D341Med (cell line): ENCODE measurements at places on chromosomes 12 and 14.
A peak's percentile ranks its signal among the peaks of the same experiment; 100 is the strongest.

DNA sequence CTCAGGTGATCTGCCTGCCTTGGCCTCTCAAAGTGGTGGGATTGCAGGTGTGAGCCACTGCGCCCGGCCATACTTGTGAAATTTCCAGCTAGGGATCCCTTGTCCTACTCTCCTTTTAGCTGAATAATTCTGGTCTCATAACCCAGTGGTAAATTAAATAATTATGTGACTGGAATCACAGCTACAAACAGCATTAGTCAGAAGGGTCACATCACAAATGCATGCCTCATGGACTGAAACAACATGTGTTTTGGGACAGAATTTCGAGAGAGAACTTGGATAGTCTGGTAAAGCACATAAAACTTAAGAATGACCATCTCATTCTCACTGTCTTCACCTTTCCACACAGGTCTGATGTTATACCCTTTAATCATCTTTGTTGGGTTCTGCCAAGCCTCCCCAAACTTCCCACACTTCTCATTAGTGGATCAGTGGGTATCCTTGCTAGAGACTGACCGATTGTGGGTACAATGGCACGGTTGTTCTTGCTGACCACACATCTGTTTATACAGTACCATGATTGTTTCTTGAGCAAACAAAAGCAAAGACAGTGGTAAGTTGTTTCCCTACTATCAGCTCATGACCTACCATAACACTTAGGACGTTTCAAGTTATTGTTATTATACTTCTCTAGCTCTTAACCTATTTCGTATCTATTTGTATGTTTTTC lies 5.1 kb downstream of the GPRC5D start:
- no peak for DNase-seq

GRCh38 chr12:75969768-75970167 lies 61.8 kb downstream of the PHLDA1 start:
- no peak for DNase-seq

DNA sequence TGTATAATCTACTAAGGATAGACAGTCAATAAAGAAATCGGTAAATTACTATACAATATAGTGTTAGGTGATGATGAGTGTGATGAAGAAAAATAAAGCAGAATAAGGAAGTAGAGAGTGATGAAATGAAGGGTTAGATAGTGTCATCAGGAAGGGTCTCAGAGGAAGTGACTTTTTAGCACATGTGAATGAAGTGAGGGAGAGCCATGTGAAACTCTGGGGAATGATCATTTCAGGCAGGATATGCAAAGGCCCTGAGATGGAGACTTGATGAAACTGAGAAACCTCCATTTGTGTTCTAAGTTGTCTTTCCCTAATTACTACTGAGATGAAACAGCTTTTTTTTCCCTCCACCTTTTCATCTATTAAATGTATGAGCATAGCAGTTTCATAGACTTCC lies 19.4 kb upstream of the GNPTAB start:
- no peak for DNase-seq

GRCh38 chr14:62734831-62735230 lies 310.4 kb downstream of the KCNH5 start:
- DNase-seq: no peak

DNA sequence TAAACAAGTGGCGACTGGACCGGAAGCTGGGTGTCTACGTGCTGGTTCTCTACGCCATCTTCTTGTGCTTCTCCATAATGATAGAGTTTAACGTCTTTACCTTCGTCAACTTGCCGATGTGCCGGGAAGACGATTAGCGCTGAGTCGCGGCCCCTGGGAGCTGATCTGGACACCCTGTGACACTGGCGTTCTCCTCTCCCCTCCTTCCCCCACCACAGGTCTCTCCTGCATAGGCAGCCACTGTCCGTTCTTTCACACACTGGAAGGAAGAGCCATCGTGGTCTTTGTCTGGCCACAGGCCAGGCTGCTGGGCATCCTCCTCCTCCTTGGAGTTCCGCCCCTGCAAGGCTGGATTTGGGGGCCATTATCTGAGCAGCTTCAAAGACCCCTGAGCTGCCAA lies 20.1 kb upstream of the RIN3 start:
- DNase-seq: no peak

DNA sequence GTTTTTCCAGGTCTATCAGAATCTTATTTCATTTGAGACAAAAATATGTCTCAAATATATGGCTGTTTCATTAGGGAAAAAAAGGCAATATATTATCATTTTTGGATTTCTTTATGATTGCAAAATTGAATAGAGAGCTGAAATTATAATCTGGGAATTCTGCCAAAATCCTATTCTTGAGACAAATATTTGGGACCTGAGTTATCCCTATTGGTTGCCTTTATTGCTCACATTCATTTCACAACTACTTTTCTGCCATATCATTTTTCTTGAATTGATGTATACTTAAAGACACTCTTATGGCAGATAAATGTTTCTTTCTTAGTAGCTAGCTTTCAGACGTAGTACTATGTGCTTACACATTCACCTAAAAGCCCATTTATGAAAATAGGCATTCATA lies 241.6 kb upstream of the NOVA1 start:
- DNase-seq: no peak

- DNase-seq: no peak
Measured at GRCh38 chr12:6226002-6226678, 25.9 kb downstream of the CD9 start.

GRCh38 chr12:108802101-108802961 lies 55.1 kb downstream of the SSH1 start:
- DNase-seq: no peak

DNA sequence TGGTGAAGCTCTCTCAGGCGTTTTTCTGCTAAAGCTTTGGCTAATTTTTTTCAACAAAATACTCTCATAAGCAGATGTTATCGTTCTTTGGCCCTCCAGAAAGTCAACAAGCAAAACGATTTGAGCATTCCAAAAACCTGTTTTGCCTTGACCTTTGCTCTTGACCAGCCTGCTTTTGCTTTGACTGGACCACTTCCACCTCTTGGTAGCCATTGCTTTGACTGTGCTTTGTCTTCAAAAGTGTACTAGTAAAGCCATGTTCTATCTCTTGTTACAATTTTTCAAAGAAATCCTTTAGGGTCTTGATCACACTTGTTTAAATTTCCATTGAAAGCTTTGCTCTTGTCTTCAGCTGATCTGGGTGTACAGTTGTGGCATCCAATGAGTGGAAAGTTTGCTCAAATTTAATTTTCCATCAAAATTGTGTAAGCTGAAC lies 10.7 kb upstream of the ARID4A start:
- no peak for DNase-seq

GRCh38 chr12:30988086-30988485 lies 61.5 kb downstream of the TSPAN11 start:
- DNase-seq: no peak

DNA sequence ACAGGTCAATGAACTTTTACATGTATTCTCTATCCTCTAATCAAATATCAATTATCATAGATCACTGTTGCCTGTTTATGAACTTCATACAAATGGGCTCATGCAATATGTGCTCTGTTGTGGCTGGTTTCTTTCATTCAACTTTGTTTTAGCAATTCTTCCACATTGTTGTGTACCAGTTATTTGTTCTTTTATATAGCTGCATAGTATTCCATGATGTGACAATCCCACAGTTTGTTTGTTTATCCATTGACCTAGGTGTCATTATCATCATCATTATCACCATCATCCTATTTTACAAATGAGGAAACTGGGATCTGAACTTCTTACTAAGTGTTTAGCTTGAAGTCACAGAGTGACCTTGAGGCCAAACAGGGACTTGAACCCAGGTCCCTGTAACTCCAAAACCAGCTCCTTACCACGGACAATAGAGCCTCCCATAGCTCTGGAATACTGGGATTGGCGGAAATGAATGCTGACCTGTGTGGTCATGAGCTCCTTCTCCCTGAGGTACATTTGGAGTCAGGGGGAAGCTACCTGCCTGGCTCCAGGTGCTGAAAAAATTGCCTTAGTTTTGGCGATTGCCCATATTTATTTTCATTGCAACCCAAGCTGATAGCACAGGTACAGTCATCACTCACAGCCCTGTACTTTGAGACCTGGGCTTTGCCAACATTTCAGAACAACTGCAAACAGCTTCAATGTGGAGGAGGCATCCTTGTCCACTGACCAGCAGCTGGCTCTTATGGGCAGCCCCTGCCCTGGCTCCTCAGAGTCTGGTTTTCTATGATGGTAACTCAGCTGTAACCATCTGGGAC lies 9.2 kb downstream of the ZFP36L1 start:
- DNase-seq: peak; percentile 2

- DNase-seq: no peak
Measured at GRCh38 chr12:106851306-106851705, 76.8 kb downstream of the RIC8B start.

DNA sequence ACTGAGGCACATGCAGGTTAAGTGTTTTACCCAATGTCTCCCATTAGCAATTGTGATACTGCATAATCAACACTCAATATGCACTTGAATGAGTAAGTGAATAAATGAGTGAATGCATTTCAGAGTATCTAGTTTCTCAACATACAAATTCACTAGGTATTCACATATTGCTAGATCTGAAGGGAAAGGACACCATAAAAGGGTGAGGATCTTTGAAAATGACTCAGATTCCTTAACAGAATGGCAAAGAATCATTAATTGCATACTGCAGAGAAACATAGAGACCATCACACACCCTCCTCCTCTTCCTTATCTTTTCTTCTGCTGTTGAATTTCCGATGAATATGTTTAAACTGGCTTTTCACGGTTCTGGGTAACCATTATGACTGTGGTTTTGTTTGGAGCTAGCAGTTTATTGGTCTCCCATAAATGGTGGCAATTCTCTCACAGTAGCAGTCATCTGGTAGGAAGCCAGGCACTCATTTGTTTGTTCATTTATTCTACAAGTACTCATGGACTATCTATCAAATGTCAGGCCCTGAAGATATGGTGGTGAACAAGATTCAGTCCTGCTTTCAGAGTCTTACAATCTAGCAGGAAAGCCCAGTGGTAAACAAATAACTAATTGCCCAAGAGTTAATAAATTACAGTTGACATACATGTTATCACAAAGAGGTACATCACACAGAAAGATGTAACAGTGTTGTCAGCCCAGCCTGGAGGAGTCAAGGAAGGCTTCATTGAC lies 70.2 kb downstream of the LLPH start:
- DNase-seq: no peak

GRCh38 chr14:37565550-37565949 lies 29.5 kb downstream of the FOXA1 start:
- peak; percentile 15 for DNase-seq

DNA sequence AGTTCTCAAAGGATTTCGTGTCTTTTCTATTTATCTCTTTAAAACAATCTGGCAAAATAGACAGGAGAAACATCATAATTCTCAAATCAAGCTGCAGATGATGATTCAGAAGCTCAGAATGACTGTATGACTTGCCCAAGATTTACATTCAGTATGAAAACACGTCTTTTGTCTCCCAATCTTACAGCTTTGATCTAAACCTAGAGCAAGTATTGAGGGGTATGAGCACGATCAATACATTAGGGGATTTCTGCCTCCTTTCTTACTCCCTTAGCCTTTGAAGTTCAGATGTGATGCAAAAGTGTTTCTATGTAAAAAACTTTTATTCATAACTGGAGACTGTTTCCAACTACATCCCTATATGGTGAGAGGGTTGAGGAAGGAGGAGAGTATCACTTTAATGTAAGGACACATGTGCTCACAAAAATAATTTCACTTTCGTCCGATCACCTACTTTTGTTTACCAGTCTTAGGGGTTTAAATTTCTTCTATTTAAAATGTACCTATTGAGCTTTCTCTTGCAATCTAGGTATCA lies 454.8 kb downstream of the TMTC2 start:
- no peak for DNase-seq

DNA sequence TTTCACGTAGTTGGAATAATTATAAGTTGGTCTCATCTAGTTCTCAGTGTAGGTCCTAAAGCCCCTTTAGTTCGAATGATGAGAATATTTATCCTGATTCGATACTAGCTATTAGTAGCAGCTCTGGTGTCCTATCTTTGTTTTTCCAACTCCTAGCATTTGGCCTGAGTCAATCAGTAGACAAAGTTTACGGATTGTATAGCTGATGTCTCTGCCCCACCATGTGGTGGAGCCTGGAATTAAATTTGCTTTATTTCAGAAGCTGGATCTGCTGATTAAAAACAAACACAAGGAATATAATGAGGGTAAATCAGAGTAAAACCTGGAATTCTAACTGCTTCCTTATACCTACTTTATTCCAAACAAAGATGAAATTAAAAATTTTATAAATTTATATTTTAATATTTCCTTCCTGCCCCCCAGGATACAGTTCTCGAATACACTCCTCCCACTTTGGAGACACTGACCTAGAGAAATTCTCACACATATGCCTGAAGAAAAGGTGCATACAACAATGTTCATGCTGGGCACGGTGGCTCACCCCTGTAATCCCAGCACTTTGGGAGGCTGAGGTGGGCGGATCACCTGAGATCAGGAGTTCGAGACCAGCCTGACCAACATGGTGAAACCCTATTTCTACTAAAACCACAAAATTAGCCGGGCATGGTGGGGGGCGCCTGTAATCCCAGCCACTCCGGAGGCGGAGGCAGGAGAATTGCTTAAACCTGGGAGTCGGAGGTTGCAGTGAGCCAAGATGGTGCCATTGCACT lies 7.6 kb upstream of the BRMS1L start:
- DNase-seq: peak; percentile 61

GRCh38 chr12:64325055-64325454 lies 65.5 kb downstream of the C12orf56 start:
- no peak for DNase-seq

DNA sequence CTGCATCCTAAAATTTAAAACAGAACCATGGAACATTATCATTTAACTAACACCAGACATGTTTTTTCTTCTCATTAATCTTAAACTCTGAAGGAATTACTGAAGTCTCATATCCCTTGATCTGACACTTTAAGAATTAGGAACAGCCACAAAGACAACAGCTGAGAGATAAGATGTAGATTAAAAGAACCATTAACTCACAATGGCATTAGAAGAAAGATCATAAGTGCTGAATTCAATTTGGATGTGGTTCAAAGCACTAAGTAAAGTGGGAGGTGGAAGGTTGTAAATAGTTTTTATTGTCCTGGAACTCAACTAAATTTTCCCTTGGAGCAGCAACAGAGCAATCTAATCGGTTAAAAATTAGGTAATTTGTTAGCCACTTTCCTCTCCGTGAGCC lies 199.0 kb upstream of the ATP2B1 start:
- no peak for DNase-seq

- DNase-seq: no peak
Measured at GRCh38 chr14:33280646-33281045, 342.0 kb downstream of the NPAS3 start.

DNA sequence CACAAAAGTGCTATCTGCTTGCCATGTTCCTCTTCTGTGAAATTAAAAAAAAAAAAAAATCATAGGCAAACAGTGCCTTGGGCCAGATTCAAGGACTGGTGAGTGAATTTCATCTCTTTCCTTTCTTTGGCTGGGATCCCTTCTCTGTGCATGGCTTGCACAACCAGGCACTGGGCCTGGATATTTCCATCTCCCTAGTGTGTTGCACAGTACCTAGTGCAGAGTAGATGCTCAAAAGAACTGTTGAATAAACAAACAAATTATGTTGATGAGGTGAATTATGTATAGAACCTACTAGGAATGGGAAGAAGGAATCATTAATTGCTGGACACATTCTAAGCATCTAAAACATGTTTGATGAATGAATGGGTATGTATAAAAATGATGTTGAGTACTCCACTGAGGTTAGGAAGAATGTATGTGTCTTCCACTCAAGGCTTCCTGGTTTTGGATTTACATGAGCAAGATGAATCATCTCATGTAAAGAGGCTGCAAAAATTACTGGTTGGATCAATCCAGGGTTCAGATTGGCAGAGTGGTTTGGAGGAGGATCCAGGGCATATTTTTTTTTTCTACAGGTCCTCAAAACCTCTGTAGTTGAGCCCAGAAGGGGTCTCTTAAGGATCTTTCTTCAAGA lies 93.2 kb downstream of the EMP1 start:
- DNase-seq: no peak
